Type B pancreatic cell (in vitro differentiated cells): ENCODE measurements at places on chromosomes 6 and 20. TPM values are rescaled to one million over a fixed set of nuclear protein-coding genes. Genes with fewer than 3 reads are reported as not detected.

DNA sequence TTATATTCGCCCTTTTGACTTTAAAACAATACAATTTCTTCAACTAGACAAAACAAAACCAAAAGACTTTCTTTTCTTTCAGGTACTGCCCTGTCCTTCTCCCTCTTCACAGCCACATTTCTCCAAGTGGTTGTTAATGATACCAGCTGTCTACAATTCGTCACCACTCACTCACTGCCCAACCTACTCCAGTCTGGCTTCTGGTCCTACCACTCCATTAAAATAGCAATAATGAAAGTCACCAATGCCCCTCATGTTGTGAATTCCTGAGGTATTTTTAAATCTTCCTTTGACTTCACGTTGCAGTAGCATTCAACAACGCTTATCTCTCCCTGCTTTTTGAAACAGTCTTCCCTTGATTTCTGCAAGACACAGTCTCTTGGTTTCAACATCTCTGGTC lies 11.6 kb upstream of the MAN1A1 start:
- DNase-seq: no peak

The OLIG3 gene
- 1.2 and 3.4 TPM in 2 replicates for total RNA-seq

DNA sequence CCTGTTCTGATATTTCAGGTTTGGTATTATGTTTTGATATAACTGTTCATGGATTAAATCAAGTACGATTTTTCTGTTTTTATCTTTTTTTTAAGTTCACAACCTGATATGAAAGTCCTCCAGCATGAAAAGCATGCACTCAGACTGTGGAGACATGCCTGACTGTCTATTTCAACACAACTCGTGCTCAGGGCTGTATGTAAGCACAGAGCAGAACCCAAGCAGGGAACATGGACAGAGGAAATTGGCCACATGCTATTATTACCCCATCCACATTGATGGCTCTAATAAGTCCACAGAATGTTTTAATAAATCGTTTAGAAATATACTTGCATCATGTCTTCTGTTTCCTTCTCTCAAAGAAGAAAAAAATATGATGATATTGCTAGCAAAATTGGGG lies 730.4 kb downstream of the C6orf118 start:
- no peak for DNase-seq

The TGM3 gene
- total RNA-seq: 1.4 and 1.5 TPM in 2 replicates

GRCh38 chr20:19868441-19868840 lies 110.4 kb downstream of the RIN2 start:
- DNase-seq: no peak

DNA sequence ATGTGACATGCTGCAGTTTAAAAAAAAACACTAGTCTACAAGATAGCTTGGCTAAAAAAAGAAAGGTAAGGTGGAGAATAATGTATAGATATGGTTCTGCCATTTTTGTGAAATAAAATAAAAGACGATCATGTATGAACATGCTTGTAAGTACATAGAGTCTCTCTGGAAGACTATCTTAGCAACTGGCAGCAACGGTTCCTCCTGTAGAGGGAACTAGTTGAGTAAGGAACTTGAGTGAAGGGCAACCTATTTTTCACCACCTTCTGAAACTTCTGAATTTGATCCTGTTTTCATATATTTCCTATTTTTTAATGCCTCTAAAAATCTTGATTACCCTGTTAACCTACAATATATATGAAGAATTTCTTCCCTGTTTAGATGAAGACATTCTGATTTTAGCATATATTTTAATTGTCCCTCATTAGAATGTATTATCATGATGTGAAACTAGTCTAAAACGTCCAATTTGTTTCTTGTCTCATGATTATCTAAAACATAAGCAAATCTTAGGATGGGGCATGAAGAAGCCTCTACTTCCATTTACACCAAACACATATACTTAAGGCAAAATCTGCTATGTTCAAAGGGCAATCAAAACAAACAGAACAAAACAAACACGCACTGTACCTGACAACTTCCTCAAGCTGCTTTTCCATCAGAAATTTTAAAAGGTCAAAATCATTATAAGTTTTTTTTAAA lies 202.5 kb downstream of the ISM1 start:
- DNase-seq: no peak

The BLOC1S5 gene
- total RNA-seq: 8.8 and 14.2 TPM in 2 replicates

The ELOVL2 gene
- 2.2 and 3.8 TPM in 2 replicates for total RNA-seq

The BPIFB1 gene
- total RNA-seq: 1.8 and 10.9 TPM in 2 replicates

GRCh38 chr6:54716877-54717276 lies 129.7 kb upstream of the FAM83B start:
- DNase-seq: no peak

DNA sequence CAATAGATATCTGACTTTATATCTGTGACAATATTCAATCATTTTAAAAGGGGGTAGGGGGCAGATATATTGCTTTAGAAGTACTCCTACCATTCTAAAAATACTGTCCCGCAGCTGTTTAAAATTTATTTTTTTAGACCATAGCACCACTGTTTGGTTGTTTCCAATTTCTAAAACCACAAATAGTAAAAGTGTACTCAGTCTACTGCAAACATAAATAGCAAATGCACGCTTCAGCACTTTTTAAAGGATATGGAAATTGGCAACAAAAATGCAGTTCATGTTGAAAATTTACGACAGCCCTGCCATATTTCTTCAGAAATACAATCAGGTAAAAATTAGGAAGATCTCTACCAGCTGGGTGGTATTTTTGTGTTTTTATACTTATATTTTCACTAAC lies 132.0 kb upstream of the RUNX2 start:
- no peak for DNase-seq

DNA sequence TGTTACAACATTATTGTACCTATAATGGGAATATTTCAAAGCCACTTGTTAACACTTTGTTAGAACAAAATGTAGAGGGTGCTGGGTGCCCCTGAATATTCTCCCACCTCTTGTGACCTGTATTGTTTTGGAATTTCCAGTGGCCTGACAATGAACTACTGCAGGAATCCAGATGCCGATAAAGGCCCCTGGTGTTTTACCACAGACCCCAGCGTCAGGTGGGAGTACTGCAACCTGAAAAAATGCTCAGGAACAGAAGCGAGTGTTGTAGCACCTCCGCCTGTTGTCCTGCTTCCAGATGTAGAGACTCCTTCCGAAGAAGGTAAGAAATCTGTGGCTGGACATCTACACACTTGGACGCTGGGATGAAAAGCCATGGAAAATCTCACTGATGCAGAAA lies 28.9 kb downstream of the PLG start:
- no peak for DNase-seq

- no peak for DNase-seq
Observed at GRCh38 chr6:130373992-130374391, 8.2 kb downstream of the TMEM200A start.

DNA sequence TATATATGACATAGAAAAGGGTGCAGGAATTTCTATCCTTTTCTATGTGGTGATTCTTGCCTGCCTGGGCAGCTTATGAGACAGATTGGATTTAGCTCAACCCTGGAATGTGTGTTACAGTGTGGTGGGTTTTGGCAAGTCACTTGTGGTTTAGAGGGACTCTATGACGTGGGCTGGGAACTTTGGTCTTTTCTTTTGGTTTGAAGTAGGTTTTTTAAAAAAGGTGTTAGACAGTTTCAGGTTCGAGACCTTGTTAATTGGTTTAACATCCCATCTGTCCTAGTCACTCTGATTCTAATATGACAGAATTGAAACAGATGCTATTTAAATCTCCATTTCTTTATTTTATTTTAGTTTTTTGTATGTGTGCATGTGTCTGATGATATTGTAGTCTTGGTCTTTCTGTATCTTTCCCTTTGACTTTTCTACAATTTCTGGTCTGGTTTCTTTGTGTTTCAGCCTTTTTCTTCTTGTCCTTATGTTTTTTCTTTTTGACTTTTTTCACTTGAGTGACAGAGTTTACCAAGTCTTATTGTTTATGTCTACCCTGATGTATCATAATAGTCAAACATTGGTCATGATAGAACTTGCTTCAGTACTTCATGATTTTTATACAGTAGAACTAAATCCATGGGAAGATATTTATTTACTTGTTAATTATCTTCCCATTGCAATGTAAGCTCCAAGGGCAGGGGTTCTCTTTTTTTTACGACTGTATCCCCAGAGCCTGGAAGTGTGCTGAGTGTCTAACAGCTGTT lies 174.3 kb downstream of the CDKAL1 start:
- no peak for DNase-seq

GRCh38 chr6:1962201-1962600 lies 283.2 kb downstream of the GMDS start:
- DNase-seq: no peak

GRCh38 chr6:15297895-15298590 lies 52.2 kb downstream of the JARID2 start:
- no peak for DNase-seq

DNA sequence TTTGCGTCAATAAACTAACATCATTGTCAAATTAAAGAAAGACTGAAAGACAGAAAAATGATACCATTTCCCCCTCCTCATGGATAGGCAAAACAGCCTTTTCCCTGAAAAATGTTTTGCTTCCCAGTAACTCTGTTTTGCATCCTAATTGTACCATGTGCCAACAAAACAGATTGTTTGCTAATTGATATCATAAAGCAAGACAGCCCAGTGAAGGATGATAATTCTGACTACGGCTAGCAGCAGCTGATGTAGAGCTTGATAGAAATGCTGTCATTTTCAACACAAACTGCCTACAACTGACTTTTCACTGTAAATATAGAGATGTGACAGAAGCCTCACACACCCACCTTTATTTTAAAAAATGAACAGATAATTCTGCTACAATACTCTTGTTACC lies 1061.6 kb downstream of the HACE1 start:
- no peak for DNase-seq
